ENCODE measurements at places on chromosomes 6 and 20. TPM values are rescaled to one million over a fixed set of nuclear protein-coding genes. Genes with fewer than 3 reads are reported as not detected.

The BCAS1 gene
- 11.8 TPM for total RNA-seq

The HLA-DQA2 gene
- not detected for total RNA-seq

The GRM1 gene
- 26.8 TPM for total RNA-seq

The PNLDC1 gene
- total RNA-seq, result 0.23 TPM

The LGSN gene
- under 0.01 TPM for total RNA-seq

The CTCFL gene
- total RNA-seq, result 0.23 TPM

The KCNK16 gene
- not detected for total RNA-seq

The RIPOR3 gene
- total RNA-seq, result 2.3 TPM

The HLA-DRB1 gene
- 9.9 TPM for total RNA-seq

The TEAD3 gene
- total RNA-seq, result 0.23 TPM

The SLCO4A1 gene
- 2.1 TPM for total RNA-seq
